ENCODE measurements at places on chromosomes 12 and 14.

GRCh38 chr12:116561181-116561821 lies 2.1 kb downstream of the MAP1LC3B2 start:
- no peak for DNase-seq

- no peak for DNase-seq
These were observed 288.9 kb upstream of the CLEC14A start for GRCh38 chr14:38544776-38545175.

DNA sequence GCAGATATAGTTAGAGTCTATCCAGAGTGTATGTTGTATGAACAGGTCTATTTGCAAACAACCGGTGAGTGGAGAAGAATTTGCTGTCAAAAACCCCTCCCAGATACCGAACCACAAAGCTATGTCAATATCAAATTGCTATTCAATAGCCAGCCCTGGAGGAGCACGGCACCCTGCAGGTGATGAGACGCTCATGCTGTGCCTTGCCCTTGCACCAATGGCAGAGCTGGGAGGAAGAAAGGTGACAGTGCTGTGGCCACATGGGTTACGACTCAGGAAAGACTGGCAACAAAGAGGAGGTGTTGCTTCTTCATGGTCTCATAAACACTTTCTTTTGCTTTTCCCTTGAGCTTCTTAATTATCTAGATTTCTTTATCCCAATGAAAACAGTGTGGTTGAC lies 55.7 kb downstream of the PAX9 start:
- DNase-seq: no peak

DNA sequence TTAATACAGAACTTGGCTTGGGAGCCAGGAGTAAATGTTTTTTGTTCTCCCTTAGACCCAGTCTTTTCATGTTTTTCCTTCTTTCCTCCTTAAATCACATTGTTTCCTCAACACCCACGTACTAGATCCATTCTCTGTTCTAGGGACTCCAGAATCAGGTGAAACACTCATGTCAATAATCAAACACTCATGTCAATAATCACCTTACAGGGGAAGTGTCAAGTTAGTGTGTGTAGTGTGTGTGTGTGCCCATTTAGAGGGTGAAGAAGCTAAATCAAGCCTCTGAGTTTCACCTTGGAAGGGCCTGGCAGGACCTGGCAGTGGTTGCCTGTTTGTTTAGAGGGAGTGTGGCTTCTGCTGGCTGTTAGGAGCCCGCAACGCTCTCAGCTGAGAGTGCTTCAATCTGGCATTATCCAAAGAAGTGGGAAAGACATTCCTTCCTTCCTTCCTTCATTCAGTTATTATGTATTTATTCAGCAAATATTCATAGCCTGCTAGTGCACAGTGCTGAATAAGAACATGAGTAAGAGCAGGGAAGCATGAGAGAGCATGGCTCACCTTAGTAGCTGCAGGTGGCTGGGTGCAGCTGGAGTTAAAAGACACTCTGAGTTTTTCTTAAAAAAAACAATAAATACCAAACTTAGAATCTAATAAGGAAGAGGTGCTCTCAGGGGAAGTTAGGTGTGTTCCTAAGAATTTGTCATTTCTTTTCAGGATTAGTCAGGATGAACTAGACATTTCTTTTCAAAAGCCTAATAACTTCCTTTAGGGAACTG lies 17.6 kb upstream of the EID3 start:
- no peak for DNase-seq

- no peak for DNase-seq
These were observed 10.6 kb upstream of the LBHD2 start for GRCh38 chr14:103073367-103073875.

DNA sequence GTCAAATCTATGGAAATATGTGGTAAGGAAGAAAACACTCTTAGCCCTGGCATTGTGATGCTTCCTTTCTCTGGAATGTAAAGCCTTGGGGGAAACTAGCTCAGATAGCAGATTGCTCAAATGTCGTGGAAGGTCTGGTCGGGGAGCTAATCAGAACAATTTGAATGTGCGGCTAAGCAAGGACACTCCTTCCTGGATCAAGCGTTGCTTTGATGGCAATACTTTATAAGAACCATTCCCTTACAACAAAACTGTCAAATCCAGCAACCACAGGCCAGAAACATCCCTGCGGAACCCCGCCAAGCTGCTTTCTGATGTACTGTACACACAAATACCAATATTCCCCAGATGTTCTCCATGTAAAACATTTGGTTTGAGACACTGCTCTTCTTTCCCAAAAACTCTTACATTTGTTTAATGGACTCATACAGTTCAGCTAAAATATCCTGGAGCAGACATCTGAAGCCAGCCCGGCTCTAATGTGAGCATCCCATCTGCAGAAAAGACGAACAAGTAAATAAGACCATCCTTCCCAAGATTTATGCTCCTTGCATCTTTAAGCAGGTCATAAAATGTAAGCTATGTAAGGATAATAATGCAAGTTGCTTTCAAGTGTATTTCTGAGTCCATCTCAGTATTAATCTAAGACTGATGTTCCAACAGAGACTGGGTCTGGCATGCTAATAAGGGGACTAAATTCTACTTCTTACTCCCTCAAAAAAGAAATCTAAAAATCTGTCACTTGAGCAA lies 20.2 kb downstream of the NUAK1 start:
- DNase-seq: no peak

DNA sequence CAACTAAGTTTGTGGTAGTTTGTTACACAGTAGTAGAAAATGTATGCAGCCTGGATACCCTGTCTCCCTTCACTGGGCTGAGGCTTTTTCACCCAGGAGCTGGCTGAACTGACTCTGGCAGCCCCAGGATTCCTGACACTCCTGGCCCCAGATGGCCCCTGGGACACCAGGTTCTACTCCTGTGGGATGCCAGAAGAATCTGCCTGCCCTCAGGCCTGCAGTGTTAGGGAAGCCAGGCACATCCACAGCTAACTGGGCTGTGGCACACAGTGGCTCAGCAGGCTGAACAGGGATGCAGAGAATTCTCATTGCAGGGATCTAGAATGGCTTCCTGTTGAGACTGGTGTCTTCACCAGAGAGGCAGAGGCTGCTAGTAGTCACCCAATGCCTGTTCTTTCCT lies 8.5 kb downstream of the IFI27 start:
- no peak for DNase-seq

- no peak for DNase-seq
These were observed 37.3 kb upstream of the TRHDE start for GRCh38 chr12:72234886-72235285.

GRCh38 chr14:75426332-75427125 lies 1.3 kb upstream of the JDP2 start:
- peak; percentile 30 for DNase-seq

GRCh38 chr14:101196051-101196712 lies 292.7 kb upstream of the RTL1 start:
- DNase-seq: no peak

DNA sequence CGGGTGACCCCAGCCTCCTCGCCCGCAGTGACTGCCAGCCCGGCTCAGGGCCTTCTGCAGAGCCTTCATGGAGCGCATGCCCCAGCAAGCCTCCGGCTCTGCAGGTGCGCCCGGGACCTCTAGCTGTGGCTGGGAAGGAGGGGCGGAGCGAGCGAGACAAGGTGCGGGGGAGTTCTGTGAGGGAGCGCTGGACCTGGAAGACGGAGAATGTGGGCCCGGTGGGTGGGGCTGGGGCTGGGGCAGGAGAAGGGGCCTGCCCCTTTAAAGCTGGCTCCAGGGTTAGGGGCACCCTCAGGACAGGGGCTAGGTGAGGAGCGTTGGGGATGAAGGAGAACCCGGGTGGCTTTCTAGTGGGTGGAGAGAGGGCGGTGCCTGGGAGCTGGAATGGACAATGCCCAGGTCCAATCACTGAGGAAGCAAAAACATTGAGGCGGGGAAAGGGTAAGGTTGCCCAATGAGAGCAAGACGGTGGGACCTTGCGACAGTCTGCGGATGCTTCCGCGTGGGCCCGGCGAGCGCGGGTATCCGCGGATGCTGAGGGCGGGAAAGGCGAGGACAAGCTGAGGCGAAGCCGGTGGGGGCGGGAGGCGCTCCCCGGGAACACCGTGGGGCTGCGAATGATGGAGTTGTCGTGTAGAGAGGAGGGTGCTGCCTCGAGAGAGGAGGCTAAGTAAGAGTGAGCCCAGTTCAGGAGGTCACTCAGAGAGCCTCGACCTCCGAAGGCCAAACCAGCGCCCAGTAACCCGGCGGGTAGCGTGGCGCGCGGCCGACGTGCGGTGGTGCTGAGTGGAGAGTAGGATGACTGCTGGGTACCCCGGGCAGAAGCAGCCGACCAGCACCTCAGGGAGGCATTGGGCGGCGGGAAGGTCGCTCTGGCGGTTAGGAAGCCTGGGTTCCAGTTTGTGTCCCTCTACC lies at the start of gene GLS2:
TSS of gene GLS2 (minus strand) at position 121 of the 915 bp plus-strand sequence. CDS start at position 78, 43 bp downstream.
- peak; percentile 67 for DNase-seq

DNA sequence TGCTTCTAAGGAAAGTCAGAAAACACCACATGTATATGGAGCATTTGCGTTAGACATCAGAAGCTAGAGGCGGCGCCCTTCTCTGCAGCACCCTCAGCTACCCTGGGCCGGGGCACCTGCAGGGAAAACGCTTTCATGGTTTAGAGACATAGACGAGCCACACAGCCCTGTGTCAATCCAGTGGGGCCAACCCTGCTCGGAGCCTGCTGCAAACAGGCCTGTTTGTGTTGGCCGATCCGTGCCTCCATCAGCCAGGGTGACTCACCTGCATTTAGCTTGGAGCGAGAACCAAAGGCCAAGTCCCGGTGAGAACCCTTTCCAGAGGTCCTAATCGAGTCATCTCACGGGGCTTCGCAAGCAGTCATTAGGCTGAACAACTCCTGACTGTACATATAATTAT lies 19.5 kb upstream of the FZD10 start:
- DNase-seq: no peak

- no peak for DNase-seq
These were observed 20.1 kb upstream of the KRT80 start for GRCh38 chr12:52211716-52212585.

DNA sequence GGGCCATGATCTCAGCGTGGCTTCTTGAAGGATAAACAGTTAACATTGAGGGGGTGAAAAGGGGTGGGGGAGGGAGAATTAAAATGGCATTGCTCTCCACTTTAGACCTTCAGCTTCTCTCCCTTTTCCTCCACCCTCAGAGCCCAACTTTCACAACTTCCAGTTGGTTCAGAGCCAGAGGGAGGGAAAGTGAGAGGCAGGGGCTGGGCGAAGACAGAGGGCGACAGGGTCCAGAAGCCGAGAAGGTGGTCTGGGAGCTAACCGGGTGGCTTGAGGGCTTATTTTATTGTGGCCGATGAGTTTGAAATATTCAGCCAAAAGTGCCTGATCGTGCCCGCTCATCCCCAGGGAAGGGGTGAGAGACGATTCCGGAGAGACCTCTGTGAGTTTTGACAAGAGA lies 4.1 kb downstream of the BMP4 start:
- no peak for DNase-seq

DNA sequence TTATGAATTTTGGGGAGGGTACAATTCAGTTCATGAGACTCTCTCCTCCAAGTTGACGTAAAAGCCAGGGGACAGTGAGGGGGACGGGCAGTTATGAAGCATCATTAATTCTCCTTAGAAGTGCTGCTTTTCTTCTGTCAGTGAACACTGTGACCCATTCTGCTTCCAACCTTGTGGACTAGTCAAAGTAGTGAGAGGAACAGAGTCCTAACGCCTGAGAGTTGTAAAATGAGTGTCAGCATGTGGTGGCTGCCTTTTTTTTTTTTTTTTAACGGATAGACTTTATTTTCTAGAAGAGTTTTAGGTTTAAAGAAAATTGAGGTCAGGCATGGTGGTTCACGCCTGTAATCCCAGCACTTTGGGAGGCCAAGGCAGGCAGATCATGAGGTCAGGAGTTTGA lies 15.5 kb downstream of the RESF1 start:
- DNase-seq: no peak

DNA sequence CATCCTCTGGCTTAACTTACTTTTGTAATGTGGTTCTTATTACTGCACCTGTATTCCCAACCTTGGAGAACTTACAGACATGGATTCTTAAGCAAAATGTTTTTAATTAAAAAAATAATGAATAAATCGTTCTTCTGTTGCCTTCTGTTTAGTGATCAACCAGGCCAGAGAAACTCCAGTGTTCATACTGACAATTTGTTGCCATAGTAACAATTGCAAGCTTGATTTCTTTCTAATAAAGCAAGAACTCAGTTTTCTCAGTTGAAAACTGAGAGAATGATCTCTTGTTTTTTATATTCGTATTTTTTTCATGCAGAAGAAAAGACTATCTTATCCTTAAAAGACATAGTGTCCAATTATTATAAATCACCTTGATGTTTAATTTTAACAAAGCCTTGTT lies 106.5 kb upstream of the LMNTD1 start:
- no peak for DNase-seq

DNA sequence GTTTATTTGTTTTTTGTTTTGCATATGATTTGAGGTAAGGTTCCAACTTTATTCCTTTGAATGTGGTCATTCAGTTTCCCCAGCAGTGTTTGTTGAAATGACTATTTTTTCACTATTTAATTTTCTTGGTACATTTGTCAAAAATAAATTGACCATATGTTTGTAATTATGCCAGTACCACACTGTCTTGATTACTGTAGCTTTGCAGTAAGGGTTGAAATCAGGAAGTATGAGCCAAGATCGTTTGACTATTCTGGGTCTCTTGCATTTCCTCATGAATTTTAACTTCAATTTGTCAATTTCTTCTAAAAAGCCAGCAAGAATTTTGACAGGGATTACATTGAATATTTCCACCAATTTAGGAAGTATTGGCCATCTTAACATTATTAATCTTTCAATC lies 199.3 kb upstream of the PPFIA2 start:
- no peak for DNase-seq

DNA sequence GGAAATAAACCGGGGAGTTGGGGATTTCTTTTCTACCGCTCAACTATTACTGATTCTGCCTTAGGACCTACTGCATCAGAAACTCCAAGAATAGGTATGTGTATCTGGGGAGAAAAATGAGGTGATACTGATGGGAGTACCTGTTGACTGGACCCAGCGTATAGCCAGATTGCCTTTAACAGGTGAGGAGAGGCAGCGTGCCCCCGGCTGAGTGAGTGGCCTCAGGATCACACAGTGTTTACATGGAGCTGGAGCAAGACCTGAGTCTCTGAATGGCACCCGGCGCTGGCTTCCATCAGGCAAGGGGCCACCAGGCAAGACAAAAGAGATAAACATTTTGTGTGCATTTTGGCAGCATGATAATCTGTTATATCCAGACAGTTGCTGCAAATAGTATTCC lies 496.2 kb downstream of the EGLN3 start:
- DNase-seq: no peak

DNA sequence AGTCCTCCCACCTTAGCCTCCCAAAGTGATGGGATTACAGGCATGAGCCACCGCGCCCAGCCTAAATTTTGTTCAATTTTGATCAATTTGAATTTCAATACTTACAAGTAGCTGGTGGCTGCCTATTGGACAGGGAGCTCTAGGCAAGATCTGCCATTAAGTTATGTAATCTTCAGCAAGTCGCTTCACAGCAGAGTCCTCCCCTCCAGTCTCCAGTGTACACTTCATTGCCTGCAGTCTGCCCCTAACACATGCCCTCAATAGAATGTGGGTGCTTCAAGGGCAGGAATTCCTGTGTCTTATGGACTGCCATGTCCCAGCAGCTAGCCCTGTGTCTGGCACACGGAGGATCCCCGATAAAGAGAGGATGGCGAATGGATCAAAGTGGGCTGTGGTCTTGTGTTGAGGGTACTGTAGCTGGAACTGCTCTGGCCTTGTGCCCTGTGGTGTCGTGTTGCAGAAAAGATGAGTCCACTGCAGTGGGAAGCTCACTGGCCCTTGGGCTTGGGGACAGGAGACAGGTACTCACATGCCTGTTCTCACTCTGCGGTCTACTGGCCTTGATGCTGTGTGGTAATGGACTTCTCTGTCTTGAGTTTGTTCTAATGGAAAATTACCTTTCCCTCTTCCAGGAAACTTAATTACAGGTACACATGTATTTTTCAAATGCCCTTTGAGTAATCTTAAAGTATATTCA lies 67.6 kb downstream of the TECPR2 start:
- no peak for DNase-seq

GRCh38 chr12:20476551-20476950 lies 108.2 kb downstream of the PDE3A start:
- no peak for DNase-seq
